ENCODE measurements at places on chromosomes 2 and 18.

- DNase-seq: no peak
These were observed 83.4 kb downstream of the RTN4 start for GRCh38 chr2:54966837-54967236.

DNA sequence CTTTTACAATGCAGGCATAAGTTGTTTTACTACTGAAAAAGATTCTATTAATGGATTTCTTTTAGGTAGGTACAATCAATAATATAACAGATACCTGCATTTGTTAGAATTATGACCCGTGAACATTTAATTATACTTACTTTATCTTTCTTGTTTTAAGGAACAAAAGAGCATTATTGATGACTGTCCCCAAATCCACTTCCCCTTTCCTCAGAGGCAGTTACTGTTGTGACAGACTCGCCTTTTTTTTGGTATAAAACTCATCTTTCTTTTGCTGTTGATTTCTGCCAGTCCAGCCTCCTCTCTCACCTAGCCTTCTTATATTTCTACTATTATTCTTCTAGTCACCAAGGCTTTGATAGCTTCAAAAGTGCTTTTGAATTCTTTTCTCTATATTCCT, 12.1 kb downstream of the ACTR3 start:
- DNase-seq: no peak

- no peak for DNase-seq
These were observed 103.0 kb downstream of the SPIRE1 start for GRCh38 chr18:12554796-12555388.

GRCh38 chr2:113886479-113887008, 3.3 kb upstream of the ACTR3 start:
- peak; percentile 48 for DNase-seq

- DNase-seq: no peak
These were observed 261.8 kb upstream of the LINC00305 start for GRCh38 chr18:64410685-64411084.

DNA sequence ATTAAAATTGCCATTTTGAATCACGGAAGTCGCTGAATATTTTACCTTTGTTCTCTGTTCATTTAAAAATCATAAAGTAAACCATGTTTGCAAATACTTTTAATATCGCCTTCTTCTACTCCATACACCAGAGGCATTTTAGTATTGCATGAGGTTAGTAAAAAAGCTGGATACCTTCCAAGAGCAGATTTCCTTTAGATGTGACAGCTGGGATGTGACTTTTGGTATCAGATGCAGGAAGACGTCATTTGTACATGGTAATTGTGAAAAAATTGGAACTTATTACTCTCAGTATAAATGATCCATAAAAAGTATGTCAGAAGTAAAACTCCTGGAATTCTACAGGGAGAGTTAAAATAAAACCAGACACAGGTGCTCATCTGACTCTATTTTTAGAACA, 89.5 kb downstream of the SLC4A10 start:
- DNase-seq: no peak

DNA sequence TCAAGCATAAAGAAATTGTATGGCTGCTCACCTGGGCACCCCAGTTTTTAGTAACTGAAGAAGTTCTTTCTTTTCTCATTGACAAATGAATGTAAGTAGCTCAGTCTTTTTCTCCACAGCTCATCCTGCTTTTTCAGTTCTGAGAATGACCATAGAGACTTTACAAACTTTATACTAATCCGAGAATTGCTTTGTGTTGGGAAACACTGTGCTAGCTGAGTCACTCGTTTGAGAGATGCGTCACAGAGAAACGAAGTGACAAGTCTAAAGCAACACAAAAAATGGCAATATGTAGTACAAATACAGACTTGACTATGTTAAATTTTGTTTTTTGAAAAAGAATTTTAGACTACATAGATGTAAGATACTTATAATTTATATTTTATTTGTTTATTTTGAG, 9.0 kb downstream of the LRRTM4 start:
- DNase-seq: no peak

GRCh38 chr2:119650846-119651370, 28.1 kb upstream of the TMEM177 start:
- no peak for DNase-seq

GRCh38 chr2:156005999-156006712, 326.4 kb downstream of the NR4A2 start:
- DNase-seq: no peak

- no peak for DNase-seq
These were observed 139.0 kb downstream of the ESCO1 start for GRCh38 chr18:21461460-21461859.

DNA sequence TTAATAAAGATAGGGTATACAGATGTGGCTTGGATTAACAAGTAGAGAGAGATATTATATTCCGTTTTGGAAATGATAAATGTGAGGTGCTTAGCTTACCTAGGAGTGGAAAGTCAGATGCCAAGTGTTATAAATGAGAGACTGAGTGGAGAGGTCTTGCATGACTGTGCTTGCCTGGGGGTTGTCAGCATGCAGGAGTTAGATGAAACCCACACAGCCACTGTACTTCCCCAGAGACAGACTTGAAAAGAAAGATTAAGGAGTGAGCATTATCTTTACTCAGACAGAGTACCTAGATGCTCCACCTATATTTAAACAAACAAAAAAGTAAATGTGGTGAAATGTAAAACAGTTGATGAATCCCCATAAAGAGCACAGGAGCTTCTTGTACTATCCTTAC, 482.7 kb downstream of the RIT2 start:
- DNase-seq: no peak

DNA sequence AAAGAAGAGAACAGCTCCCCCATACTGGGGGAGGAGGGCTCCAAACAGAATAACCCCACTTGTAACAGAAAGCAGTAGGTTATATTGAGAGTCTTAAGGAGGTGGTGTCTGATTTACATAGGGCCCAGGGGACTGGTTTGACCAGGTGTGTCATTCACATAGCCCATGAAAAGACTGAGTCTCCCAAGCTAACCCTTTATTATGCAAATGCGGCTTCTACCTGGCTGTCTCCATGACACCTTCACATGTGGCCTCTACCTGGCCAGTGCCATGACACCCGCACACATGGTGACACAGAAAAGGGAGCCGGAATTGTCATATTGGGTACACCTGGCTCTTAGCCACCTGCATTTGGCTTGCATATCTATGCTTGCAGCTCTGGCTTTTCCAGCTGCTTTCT, 1057.2 kb upstream of the PIK3C3 start:
- DNase-seq: no peak

DNA sequence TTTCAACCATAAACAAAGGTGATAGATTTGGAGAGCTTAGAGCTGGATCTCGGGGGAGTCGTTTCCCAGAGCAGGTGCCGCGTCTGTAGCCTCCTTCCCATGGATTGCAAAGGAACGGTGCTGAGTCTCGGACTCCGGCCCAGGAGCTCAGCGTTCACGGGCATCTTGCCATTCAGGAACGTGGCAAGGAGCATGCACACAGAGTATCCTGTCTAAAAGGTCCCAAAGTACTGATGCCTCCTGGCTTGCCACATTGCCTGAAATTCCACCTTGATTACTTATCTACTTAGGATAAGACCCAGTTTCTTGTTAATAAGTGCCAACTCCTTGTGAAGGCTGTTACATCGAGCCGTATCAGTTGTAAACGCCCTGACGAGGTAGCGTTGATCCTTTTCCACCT, 197.8 kb upstream of the MYT1L start:
- no peak for DNase-seq

- DNase-seq: no peak
These were observed 19.7 kb downstream of the NGEF start for GRCh38 chr2:232993231-232993821.

DNA sequence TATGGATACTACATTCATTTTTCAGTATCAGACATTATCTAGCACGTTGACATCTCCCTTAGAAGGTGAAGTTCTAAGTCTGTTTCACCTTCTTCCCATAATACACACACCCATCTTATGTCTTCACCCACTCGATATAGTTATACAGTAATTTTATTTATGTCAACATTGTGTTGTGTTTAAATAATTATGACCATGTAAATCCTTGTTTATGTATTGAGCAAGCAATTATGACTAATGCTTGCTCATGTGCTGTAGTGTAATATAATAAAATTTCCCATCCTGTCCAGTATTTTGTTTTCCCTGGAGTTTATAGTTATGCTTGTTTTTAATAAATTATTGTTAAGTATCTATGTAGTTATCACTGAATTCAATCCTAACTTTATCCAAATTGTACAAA, 163.2 kb downstream of the MTX2 start:
- no peak for DNase-seq

DNA sequence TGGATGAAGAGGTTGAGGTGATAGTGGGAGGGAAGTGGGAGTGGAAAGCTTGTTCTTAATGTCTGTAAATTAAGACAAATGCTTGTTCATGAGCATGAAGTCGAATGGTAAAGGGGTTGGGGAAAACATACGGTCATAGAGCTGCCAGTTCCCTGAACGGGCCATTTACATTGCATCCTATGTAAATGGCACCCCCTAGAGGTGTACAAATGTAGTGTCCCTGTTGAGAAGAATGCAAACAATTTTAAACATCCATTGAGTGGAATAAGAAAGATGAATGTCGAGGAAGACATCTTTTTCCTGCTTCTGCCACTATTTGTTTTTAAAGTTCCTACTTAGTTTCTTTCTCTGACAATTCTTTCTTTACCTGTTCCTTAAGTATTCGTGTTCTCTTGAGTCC, 155.7 kb downstream of the RDH14 start:
- no peak for DNase-seq

GRCh38 chr18:21444465-21445212, 155.9 kb downstream of the ESCO1 start:
- no peak for DNase-seq

GRCh38 chr18:57846258-57846657, 43.1 kb upstream of the ATP8B1 start:
- no peak for DNase-seq

GRCh38 chr18:25247725-25248124, 104.2 kb downstream of the ZNF521 start:
- no peak for DNase-seq

GRCh38 chr2:241859436-241860183, 916 bp upstream of the PDCD1 start:
- peak; percentile 79 for DNase-seq

DNA sequence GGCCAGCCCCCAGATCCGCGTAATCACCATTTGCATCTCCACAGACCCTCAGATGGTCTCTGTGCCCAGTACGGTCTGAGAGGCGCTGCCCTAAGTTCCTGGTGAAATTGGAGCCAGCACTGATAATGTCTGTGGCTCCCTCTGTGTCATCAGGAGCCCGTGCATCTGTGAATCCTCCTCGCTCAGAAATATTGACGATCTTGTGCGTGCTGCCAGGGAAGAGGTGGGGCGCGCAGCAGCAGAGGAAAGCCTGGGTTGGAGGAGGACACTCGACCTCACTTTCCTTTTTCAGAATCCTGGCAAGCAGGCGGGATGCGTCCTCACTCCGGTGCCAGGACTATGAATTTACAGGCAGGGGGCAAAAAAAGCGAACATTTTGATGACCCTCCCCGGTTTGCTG, 686.1 kb upstream of the SALL3 start:
- DNase-seq: no peak

- DNase-seq: no peak
These were observed 433.2 kb upstream of the TNP1 start for GRCh38 chr2:217293046-217293445.

DNA sequence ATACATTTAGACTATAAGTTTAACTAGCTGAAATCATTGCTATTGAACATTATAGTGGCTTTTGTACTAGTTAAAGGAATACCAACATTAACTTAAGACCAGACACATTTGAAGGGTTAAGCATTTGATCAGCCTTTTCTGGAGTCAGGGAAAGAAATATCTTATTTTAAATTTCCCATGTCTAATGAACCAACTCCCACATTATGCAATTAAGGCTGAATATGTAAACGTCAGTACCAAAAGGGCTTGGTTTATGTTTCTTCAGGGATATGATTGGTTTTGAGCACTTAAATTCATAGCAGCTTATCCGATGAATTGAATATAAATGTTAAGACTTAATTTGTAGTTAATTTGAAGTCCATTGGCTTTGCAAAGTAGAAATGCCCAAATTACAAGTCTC, 344.5 kb downstream of the KIAA1328 start:
- no peak for DNase-seq

GRCh38 chr2:109166811-109167210, 37.8 kb downstream of the SH3RF3 start:
- DNase-seq: no peak

DNA sequence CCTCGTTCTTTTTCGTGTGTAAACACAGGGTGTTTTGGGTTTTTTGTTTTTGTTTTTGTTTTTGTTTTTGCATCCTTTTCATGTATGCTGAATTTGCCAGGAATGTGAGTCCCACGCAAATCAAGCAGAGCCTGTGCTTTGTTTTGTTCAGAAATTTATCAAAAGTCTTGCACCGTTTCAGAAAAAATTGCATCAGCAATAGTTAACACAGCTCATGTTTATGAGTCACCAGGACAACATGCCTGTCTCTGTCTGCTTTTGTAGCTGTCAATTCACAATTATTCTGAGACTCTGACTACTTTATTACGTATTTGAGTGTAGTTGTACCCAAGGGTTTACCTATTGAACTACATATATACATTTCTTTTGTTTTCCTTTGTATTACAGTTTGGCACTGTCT, 38.3 kb downstream of the MRPL44 start:
- DNase-seq: no peak

DNA sequence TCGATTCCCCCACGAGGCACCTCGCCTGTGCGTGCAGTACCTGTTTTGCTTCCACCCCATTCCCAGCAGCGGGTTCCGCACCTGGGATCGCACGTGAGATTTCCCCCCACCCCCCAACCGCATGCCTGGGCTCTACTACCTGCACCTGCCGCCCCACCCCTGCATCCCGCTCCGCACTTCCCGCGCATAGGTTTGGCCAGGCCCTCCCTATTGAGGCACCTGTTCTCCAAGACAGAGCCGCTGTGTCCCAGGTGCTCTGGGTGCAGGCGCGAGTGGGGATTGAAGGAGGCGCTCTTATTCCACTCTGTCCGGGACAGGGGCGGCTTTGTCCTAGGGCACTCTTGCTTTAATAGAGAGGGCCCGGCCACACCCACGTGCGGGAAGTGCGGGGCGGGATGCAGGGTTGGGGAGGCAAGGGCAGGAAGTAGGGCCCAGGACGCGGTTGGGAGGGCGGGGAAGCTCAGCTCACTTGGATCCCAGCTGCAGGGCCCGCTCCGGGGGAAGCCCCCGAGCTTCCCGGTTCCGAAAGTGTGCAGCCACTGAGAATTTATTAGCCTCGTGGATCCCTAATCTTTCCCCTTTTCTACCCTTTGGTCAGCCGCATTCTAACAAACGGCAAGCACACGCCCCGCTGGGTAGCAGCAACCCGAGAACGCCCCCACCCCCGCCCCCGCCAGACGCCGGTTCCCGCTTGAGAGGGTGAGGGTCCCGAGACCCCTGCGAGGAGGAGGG, 670 bp upstream of the MOCOS start:
- no peak for DNase-seq

All from stimulated activated CD4-positive, alpha-beta T cell treated with anti-CD3 and anti-CD28 coated beads, Interleukin-4, amount 100 ng/mL, for 24 hours (primary cell).